NCI-H1436 (cell line): ENCODE measurements at places on chromosomes 7 and 10.

DNA sequence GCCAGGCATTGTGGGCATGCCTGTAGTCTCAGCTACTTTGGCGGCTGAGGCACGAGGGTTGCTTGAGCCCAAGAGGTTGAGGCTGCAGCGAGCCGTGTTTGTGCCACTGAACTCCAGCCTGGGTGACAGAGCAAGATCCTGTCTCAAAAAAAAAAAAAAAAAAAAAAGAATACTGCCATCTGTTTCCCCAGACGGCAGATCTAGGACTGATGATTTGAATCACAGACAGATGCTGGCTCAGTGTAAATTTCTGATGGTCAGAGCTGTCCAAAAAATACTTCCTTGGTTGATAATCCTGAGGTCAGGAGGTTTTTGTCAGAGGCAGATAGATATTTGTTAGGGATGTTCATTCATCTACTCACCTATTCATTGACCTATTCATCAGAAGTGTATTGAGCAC, 130.7 kb downstream of the REEP3 start:
- no peak for DNase-seq

DNA sequence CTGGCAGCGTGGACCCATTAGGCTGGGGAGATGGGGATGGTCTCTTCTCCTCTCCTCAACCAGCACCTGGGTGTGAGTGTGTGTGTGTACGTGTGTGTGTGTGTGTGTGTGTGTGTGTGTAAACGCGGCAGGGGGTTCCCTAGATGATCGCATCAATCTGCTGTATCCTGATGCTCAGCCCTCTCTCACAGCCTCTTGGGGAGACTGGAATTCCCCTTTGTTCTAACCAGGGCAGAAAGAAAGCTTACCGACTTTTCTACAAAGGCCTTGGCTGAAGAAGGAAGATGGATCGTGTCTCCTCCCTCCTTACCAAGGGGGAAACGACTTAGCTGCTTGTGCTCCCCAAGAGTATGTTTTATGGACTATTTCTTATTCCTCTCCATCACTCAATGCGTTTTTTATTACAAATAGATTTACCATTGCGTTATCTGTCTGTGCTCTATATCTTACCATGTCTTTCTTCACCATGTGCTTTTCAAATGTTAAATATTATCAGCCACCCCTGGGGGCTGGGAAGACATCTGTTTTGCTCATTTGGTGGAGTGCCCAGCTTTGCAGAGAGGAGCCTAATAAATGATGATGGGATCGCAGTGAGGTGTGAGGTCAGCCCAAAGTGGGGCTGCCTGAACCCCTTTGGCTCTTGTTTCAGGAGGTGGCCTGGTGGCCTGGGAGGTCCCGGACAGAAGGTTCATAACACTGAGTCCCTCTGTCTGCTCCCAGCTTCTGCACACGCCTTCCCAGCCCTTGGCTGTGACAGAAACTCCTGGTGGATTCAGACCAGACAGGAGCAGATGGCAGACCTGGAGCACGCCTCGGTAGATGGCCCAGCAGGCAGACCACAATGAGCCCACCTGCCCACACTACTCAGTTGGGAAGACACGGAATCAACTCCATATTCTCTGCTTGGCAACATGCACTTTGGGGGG, 262.0 kb downstream of the PRPF18 start:
- DNase-seq, result no peak

GRCh38 chr7:7554021-7554432, 12.7 kb upstream of the MIOS start:
- peak; percentile 58 for DNase-seq

DNA sequence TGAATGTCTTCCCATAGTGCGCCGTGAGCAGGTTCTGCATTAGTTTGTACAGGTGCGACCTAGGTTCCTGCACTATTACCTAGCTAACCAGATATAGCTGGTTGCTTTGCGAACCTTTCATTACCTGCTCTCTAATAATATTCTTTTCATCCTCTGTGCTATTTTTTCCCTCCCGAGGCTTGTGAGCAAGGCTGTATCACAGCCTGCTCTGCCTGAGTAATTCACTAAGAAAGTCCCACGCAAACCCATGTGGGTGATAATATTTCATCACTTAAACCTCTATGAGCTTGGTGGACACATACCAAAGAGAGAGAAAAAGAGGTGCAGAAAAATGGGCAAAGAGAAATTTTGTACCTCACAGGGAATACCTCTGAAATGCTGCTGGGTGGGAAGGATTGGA, 8.4 kb downstream of the INHBA start:
- DNase-seq, result no peak

DNA sequence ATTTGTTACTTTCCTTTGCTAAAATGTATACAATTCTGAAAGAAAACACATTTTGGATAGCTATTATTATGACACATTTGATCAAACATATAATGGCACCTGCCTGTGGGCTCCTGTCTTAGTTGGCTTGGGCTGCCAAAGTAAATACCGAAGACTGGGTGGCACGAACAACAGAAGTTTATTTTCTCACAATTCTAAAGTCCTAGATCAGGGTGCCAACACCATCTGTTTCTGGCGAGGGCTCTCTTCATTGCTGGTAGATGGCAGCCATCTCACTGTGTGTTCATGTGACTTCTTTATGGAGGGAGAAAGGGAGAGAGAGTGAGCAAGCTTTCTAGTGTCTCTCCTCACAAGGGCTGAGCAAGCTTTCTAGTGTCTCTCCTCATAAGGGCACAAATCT, 195.8 kb upstream of the FAM3C start:
- DNase-seq, result no peak

GRCh38 chr10:69515699-69516259, 57.4 kb downstream of the NEUROG3 start:
- DNase-seq, result peak; percentile 60

- no peak for DNase-seq
These were observed 97.4 kb downstream of the CTTNBP2 start for GRCh38 chr7:117775801-117776200.

GRCh38 chr7:141788296-141788695, 1.7 kb upstream of the TAS2R5 start:
- no peak for DNase-seq
